ENCODE measurements at places on chromosomes 3 and 15.

DNA sequence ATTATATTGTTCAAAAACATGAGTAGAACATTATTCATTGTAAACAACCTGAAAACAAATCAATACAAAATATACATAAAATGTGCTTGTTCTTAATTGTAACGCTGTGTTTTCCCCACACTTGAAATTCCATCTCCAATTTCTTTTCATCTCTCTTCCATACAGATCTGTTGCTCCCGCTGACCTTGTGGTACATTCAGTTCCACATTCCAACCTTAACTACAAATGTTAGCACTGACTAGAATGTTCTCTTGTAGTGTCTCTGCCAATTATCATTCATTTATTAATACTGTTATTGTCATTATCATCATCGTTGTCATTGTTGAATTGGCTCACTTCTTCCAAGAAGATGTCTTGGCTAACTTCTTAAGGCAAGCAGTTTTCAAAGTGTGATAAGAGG lies 65.7 kb downstream of the NLGN1 start:
- DNase-seq: no peak

DNA sequence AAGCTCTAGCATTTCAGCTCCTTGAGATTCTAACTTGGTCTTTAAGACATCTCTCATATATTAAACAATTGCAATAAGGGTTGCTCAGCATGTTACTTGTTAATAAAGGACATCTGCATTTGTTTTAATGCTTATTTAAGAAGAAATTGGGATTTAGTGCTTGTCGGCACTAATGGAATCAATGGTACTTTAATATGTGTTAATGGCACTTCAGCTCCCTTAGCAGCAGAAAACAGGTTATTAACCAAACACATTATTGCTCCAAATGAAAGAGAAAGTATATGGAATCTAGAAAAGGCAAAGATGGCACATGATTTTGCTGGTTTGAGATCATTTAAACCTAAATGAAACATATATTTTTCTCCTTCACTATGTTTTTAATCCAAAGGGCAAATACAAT lies 137.3 kb upstream of the GOLIM4 start:
- DNase-seq: no peak

DNA sequence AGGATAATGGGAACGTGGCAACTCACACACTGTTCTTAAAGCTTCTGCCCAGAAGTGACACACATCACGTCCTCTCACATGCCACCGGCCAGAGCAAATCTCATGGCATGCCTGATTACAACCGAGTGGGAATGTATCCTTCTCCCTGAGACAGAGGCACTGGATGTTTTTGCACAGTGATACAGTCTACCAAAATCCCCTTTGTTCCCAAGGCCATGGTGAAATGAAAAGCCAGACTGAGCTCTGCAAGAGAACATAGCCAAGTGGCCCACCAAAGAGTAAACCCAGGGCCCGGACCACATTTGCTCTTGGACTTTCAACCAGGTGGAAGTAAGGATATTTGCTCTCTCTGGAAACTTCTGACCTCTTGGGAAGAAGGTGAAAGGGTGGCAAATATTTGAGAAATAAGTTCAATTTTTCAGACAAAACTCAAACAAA lies 186.2 kb upstream of the STT3B start:
- DNase-seq: no peak

GRCh38 chr3:17733215-17733614 lies 9.2 kb downstream of the TBC1D5 start:
- DNase-seq: no peak

DNA sequence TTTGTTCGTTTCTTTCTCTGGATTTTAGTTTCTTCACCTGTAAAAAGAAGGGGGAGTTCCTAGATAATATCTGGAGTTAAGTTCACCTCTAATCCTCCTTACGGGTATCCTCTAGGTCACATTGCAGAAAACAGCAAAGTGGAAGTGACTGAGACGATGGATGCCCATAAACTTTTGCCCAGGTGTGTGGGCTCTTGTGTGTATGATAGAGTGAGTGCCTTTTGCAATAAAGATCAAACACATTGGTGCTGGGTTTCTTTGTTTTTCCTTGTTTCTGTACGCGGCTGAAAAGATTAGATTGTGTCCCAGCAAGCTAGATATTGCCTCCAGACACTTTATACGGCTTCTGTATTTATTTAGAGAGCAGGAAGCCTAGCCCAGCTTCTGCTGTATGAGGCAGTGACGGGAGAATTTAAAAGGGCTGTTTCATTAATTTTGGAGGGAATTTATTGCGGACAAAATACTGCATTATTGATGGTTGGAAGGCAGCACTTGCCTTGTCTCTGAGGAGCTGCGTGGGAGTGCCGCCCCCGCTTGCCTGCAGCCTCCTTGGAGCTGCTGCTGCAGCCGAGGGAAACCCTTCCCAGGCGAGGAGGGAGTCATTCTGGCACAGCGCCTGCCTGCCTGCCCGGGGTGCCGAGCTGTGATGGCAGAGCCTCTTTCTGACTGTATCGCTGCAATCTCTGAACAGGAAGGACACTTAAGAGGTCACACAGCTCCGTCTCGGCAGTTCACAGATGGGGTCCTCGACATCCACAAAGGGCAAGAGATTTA lies 38.5 kb downstream of the PYDC2 start:
- no peak for DNase-seq

DNA sequence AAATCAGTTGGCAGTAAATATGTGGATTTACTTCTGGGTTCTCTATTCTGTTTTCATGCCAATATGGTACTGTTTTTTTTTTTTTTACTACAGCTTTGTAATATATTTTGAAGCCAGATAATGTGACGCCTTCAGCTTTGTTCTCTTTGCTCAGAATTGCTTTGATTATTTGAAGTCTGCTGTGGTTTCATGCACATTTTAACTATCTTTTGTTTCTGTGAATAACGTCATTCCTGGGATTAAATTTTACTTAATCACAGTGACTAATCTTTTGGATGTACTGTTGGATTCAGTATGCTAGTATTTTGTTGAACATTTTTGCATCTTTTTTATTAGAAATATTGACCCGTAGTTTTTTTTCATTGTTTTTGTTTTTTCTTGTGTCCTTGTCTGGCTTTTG lies 576.5 kb downstream of the ZNF385D start:
- no peak for DNase-seq

DNA sequence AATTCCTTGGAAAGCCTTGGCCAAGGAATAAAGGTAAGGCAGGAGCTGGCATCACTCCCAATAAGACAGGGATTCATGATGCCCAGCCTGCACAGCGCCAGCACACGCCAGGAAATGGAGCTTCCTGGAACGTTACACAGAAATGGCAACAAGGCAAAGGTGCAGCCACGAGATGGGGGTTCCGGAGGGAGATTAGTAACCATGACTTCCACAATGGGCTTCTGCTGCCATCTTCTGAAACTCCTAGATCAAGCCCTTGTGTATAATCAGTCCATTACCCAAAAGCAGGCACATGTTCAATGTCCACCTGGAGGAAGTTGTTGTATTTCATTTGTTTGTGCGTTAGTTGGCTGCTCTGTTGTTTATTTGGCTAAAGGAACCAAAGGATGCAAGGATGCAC lies 131.2 kb upstream of the TRIM42 start:
- DNase-seq: no peak

DNA sequence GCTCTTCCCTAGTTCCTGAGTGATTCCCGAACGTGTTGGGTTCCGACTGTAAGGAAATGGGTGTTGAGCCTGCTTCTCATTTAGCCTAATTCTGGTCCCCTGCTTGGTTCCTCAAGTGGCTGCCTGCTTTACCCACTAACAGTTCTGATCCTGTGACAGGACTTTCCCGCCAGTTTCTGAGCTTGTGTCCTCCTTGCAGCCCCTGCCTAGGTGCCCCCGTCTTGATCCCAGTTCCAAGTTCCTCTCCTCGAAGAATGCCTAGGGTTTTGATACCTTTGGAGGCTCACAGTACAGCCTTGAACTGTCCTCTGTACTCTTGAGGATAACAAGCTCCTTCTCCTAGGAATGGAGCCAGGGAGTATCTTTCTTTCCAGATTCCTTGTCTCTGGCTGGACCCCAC lies 12.0 kb upstream of the RASGRF1 start:
- no peak for DNase-seq

- DNase-seq: peak; percentile 34
These were observed 373.8 kb upstream of the PROK2 start for GRCh38 chr3:72158639-72159326.

DNA sequence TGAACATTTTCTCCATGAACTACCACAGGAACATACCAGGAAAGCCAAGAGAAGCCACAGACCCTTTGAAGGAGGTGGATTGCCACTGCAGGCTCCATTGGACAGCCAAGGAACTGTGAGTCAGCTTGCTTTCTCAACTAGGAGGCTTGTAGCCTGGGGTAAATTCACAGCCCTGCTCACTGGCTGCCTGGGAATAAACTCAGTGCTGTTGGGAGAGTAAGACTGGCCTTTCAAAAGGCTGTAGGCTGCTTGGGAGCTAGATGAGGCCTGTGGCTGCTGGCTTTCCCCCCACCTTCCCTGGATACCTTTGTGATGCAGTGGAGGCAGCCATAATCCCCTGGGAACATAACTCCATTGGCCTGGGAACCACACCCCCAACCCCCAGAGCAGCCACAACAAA lies 223.5 kb upstream of the RBMS3 start:
- no peak for DNase-seq

DNA sequence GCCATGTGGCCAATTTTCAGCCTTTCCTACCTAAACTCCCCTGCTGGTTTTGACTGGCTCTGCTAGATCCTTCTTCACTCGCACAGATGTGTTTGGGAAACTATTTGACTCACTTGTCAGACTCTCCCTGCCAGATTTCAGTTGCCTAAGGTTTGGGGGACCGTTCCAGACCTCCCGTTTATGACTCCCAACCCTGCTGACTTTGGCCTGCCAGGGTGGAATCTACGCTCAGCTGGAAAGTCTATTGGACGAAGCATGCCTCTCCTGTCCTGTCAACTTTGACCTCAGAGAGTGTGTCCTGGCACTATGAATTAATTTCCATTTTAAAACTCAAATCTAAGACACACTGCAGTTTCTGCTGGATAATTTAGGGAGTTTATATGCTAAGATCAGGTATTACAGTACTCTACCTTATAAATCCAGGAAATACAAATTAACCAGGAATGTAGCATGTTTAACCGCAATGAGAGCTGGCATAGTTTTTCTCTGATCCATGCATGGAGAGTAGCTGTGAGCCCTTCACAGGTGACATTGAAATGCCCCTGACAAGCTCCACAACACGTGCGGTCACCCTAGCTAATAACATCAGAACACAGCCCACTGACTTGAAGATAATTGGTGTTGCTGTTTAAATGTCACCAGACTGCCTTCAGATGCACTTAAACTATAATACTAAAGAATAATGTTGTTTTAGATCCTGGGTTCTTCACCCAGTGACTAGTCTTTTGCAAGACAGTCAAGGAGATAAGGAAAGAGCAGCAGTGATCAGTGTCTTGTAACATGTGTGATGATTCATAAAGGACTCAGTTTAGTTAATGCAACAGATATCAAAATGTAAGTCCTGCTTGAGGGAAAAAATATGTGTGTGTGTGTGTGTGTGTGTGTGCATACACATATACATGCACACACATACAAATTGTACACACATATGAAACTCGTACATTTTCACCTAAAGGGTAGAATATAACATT lies 223.0 kb upstream of the MCTP2 start:
- DNase-seq: no peak

DNA sequence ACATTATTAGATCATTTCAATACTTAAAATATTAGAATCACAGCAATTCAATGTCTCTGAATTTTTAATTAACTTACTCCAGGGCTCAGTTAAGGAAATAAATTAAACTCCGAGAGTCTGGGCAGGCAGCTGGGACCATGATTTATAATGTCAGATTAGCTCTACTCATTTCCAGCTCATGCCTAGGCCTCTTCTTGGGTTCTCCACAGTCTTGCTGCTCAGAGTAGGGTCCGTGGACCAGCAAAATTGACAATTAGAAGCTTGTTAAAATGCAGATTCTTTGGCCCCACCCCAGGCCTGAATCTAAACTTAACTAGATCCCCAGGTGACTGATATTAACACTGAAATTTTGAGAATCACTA lies 28.2 kb downstream of the ADAMTS9 start:
- DNase-seq: no peak

DNA sequence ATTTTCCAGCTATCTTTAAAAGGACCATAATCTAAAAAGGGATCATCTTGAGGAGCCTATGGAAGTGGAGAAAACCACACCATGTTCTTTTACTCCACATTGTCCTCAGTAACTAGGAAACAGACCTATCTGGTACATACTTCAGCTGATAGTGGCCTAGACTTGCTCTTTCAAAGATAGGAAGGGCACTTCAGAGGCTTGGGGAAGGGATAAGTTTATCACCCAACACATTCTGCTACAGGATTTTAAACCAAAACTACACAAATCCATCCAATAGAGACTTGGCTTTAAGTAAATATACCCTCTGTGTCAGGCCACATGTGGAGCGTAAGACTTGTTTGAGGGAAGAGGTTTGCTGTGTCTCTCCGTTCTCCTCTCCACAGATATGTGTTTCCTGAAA lies 35.4 kb downstream of the CP start:
- DNase-seq: no peak

- no peak for DNase-seq
These were observed 126.7 kb downstream of the UACA start for GRCh38 chr15:70636540-70637165.

DNA sequence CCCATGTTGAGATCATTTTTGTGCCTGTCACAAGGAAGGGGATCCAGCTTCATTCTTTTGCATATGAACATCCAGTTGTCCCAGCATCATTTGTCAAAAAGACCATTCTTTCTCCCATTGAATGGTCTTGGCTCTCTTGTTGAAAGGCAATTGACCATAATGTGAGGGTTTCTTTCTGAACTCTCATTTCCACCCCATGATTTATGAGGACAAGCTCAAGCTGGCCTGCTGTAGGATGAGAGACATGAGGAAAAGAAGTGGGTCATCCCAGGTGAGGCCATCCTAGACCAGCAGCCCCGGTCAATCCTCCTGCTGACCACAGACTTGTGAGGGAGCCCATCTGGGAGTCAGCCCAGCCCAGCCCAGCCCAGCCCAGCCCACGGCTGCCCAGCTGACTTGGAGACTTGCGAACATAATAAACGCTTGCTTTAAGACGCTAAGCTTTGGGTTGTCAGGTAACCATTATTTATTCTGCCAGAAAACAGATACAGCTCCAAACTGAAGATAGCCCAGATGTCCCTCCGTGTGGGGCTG lies 69.0 kb downstream of the LINGO1 start:
- DNase-seq: no peak

- DNase-seq: no peak
These were observed 790 bp downstream of the LAMP3 start for GRCh38 chr3:183161552-183162336.

DNA sequence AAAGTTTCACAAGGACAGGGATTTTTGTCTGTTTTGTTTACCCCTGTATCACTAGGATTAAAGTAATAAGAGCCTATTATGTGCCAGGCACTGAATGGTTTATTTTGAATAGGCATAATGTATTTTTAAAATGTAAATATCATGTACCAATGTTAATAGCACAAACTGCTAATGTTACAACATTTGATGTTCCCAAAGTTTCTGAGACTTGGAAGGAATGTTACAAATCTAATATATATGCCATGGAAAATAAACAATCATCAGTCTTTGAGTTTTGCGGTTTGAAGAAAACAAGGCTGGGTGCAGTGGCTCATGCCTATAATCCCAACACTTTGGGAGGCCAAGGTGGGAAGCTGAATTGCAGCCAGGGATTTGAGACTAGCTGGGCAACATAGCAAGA lies 159.4 kb downstream of the CDIN1 start:
- no peak for DNase-seq

Data from NCI-H1694 (cell line).